ENCODE measurements at places on chromosomes 3 and 15.

- H3K4me3 ChIP-seq, result no peak overlapping the region
- peaks cover 33% of the 10 kb centered on the region for H3K4me1 ChIP-seq
- no peak for DNase-seq
- no peaks in the 10 kb centered on the region for H3K27me3 ChIP-seq
- H3K36me3 ChIP-seq, result no peaks in the 10 kb centered on the region
Measured at GRCh38 chr15:58460116-58460790, 28.5 kb downstream of the LIPC start.

- no peak for DNase-seq
- H3K4me3 ChIP-seq, result no peak overlapping the region
- no peak overlapping the region for H3K27ac ChIP-seq
- H3K36me3 ChIP-seq, result no peaks in the 10 kb centered on the region
Measured at GRCh38 chr3:88535563-88535962, 385.8 kb downstream of the C3orf38 start.

- no peak overlapping the region for H3K27ac ChIP-seq
- H3K36me3 ChIP-seq, result no peaks in the 10 kb centered on the region
- peak overlapping the region; percentile 33 for H3K4me3 ChIP-seq
Measured at GRCh38 chr3:158103081-158103886, 2.9 kb downstream of the SHOX2 start.

DNA sequence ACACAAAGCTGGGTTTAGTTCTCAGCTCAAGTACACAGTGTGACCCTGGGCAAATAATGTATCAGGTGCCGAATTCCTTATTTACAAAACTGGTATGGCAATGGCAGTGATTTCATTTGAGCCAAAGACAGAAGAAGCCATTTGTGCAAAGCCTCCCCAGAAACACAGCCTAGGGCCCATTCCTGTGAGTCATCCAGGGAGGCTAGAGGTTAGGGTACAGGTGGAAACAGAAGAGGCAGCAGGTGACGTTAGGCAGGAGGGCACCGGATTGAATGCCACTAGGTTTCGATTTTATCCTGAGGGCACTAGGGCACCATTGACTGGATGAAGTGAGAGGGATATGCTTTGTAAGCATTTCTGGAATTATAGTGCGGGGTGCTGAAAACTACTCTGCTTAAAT is 766.9 kb upstream of the NR2F2 start:
- H3K36me3 ChIP-seq, result no peaks in the 10 kb centered on the region
- no peak overlapping the region for H3K4me3 ChIP-seq
- H3K27ac ChIP-seq, result no peak overlapping the region

DNA sequence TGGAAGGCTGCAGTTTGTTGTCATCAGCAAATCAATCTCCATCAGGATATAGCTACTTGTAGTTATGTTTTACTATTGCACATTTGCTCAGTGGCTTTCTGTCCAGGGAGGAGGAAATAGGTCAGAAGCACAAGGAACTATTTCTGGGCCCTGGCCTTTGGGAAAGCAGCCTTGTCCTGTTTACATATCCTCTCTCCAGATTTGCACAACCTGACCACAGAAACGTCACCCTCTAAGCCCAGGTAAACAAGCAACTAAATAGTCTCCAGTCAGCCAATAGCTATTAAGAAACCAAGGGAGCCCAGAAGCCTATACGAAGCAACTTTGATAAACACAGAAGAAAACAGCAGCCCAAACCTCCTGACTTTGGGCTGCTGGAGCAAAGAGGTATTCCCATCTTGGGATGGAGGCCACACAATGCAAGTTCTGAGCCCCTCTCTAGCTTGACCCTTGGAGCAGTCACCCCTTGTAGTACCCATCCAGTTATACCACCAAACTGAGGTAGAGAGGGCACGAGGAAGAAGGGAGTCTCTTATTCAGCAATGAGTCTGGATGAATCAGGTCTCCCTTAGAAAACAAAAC is 2.3 kb upstream of the FEM1B start:
- peak overlapping the region; percentile 99 for H3K27ac ChIP-seq
- H3K36me3 ChIP-seq, result no peaks in the 10 kb centered on the region
- no peaks in the 10 kb centered on the region for H3K27me3 ChIP-seq
- H3K4me3 ChIP-seq, result no peak overlapping the region
- DNase-seq, result no peak
- H3K4me1 ChIP-seq, result peaks cover 28% of the 10 kb centered on the region

- H3K4me1 ChIP-seq, result no peaks in the 10 kb centered on the region
- no peak for DNase-seq
- no peak overlapping the region for H3K4me3 ChIP-seq
- H3K36me3 ChIP-seq, result no peaks in the 10 kb centered on the region
- no peak overlapping the region for H3K27ac ChIP-seq
Measured at GRCh38 chr3:175941352-175941751, 1082.2 kb downstream of the NAALADL2 start.

DNA sequence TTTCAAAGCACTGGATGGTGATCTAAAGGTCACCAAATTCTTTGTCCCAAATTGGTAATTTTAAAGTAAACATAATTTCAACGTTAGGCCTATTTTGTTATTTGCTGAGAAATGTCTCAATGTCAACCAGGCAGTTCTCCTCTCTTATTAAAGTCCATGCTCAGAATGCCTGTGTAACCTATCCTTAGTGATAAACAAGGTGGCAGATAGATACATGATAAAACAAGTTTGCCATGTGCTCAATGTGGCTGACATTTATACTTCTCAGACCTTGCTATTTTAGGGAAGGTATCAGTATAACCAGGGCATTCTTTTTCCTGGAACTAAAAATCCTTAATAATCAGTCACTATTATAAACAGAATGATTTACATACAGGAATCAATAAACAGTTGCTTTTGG is 8.5 kb downstream of the MBNL1 start:
- no peaks in the 10 kb centered on the region for H3K36me3 ChIP-seq
- DNase-seq, result no peak
- H3K27ac ChIP-seq, result peak overlapping the region; percentile 41
- H3K4me1 ChIP-seq, result peaks cover 97% of the 10 kb centered on the region

DNA sequence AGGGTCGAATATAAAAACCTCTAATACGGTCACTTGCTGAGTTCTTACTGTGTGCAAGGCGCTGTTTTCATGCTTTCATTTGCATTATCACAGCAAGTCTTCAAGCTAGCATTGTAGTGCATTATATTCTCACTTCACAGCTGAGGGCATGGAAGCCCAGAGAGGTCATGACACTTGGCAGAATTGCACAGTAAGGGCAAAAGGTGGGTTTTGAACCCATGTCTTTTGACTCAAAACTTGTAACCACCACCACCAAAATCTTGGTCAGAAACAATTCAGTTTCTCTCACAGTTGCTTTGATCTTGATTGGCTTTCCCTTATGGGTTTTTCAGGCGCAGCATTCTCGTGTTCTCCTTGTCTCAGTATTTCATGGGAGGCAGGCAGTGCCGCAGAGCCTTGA is 371.1 kb downstream of the PTPRG start:
- no peaks in the 10 kb centered on the region for H3K27me3 ChIP-seq
- no peak overlapping the region for H3K4me3 ChIP-seq
- DNase-seq, result no peak
- H3K27ac ChIP-seq, result no peak overlapping the region
- no peaks in the 10 kb centered on the region for H3K36me3 ChIP-seq

GRCh38 chr3:18103591-18103990 is 321.5 kb downstream of the SATB1 start:
- H3K4me1 ChIP-seq, result no peaks in the 10 kb centered on the region
- no peak overlapping the region for H3K4me3 ChIP-seq
- no peaks in the 10 kb centered on the region for H3K36me3 ChIP-seq
- DNase-seq, result no peak
- no peak overlapping the region for H3K27ac ChIP-seq

- H3K4me3 ChIP-seq, result no peak overlapping the region
- no peaks in the 10 kb centered on the region for H3K36me3 ChIP-seq
- no peaks in the 10 kb centered on the region for H3K27me3 ChIP-seq
- no peak overlapping the region for H3K27ac ChIP-seq
Measured at GRCh38 chr3:136645915-136646314, 106.3 kb downstream of the STAG1 start.
